ENCODE measurements at places on chromosomes 1 and 21.

GRCh38 chr1:53046930-53047329 lies 15.1 kb upstream of the PODN start:
- no peak for DNase-seq

- no peak for DNase-seq
Measured at GRCh38 chr1:34918386-34918976, 11.0 kb downstream of the DLGAP3 start.

DNA sequence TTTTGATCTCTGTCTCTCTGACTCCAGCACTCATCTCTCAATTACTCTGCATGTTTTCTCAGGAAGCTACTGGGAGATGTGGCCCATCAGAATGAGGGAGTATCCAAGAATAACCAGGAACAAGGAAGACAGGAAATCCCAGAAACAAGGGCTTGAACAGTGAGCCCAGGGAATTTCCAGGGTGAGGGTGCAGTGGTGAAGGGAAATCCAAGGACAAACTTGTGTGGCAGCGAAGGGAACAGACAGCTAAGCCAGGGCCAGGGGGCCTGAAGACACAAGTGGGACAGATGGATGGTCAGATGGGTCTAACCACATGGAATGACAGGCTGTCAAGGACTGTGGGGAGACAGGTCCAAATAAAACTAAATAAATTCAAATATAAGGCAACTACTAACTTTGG lies 121.8 kb upstream of the ERRFI1 start:
- DNase-seq: no peak

- no peak for DNase-seq
Measured at GRCh38 chr1:240491156-240491555, 120.8 kb downstream of the GREM2 start.

DNA sequence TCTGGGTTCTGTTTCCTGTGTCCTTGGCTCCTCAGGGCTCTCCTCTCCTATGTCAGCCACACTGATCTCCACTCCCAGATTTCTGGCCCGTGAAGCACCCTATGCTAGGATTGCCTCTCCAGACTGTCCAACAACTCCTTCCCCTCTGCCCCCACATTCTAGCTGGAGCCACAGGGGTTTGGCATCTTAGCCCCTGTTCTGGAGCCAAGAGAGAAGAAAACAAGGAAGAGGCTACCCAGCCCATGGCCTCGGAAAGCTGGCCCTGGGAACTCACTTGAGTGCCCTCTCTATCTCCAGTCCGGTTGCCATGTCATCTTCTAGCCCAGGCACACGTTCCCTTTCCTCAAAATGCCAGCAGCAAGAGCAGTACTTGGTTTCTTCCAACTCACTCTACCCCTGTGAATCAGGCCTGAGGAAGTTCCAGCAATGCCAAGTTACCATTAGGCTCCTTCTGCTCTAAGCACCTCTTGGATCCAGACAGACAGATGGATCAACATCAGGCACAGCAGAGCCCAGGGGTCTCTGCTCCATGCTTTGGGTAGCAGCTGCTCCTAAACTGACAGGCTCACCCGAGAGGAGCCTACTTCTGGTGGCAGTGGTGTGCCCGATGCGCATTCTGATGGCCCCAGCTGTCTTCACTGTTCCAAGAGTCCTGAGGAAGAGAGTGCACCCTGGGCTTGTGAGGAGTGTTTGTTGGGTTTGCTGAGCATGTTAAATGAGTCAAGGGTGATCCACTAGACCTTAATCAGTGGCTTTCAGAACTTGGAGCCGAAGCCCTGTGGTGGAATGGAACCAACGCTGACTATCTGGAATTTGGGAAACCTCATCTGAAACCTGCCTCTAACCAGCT lies 11.6 kb upstream of the GPR61 start:
- no peak for DNase-seq

DNA sequence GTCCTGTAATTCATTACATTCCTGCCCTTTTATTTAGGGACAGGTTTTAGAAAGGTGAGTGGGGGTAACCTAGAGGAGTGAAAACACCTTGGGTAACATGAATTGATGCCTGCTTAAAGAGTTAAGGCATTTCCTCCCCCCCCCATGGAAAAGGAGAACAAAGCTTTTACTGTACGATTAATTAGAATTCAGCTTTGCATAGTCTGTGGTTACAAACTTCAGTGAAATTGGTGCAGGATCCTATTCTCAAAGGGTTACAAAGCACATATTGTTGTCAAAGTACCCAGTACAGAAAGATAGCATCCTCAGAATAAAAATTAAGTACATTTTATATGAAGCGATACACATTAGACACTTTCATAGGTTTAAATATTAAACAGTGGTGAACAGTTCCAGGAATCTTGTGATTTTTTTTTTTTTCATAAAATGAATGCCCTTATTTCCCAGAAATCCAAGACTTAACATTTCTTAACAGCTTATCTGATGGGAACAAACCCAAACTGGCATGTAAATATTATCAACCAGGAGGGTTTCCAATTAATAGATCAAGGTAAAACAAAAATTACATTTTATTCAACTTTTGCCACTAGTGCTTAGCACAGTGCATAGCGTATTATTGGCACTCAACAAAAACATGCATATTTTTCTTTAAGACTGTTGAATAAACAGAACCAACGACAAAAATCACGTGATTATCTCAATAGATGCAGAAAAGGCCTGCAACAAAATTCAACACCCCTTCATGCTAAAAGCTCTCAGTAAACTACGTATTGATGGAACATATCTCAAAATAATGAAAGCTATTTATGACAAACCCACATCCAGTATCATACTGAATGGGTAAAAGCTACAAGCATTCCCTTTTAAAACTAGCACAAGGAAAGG lies 172.7 kb downstream of the PDE4B start:
- DNase-seq: no peak

DNA sequence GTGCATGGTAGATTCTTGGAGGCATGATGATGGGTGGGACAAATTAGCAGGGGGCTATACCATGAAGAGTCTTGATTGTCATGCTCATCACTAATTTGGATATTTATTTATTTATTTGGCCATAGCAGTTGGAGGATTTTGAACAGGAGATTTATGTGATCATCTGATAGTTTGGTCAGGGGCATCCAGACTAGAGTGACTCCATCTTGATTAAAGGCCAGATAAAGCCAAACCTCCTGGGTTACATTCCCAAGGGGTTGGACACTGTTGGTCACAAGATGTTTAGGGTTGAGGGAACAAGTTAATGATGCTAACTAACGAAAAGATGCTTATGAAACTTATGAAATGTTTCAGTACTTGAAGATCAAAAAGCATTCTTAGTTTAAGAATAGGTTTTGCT lies 139.8 kb downstream of the MAST2 start:
- no peak for DNase-seq

- DNase-seq: no peak
Measured at GRCh38 chr1:213973129-213973528, 14.6 kb upstream of the PROX1 start.

DNA sequence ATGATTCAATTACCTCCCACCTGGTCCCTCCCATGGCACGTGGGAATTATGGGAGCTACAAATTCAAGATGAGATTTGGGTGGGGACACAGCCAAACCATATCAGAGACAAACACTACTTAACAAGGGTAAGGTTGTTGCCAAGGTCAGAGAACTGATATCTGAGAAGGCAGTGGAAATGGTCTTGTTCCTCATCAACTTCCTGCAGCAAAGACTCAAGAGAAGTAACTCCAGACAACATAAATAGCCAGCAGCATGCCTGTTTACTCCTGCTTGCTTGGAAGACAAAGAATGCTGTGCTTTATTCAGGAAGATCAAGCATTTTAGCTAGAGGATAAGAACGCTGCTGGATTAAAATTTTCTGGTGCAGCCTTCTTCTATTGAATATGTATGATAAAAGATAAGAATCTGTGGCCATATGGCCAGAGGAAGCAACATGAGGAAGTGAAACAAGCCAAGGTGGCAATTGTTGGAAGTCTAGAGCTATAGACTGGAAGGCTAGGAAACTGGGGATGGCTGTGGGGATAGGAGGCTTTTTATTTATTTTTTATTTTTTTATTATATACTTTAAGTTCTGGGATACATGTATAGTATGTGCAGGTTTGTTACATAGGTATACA lies 36.4 kb downstream of the DDAH1 start:
- no peak for DNase-seq

GRCh38 chr1:222613627-222614026 lies 4.3 kb upstream of the MIA3 start:
- no peak for DNase-seq

DNA sequence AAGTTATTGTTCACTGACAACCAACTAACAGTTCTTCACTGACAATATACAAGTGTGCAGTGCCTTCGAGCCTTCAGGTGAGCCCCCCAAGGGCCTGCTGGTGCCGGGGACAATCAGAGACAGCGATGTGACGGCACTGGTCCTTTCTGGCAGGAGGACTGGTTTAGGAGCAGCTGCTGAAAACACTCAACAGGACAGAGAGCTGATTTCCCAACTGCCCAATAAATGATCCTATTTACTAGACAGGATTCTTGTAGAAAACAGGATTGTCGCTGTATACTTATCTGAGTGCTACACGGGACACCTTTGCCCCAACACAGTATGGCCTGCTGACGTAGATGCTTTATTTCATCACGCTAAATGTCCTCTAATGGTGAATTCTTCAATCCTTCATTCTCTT lies 65.4 kb downstream of the TP53BP2 start:
- no peak for DNase-seq

GRCh38 chr1:245807306-245807705 lies 652.5 kb downstream of the KIF26B start:
- no peak for DNase-seq

GRCh38 chr1:240194120-240194519 lies 102.4 kb downstream of the FMN2 start:
- DNase-seq: no peak

- peak; percentile 85 for DNase-seq
Measured at GRCh38 chr1:43552813-43553212, 22.1 kb downstream of the PTPRF start.

- no peak for DNase-seq
Measured at GRCh38 chr1:47584249-47584648, 146.4 kb downstream of the FOXD2 start.

DNA sequence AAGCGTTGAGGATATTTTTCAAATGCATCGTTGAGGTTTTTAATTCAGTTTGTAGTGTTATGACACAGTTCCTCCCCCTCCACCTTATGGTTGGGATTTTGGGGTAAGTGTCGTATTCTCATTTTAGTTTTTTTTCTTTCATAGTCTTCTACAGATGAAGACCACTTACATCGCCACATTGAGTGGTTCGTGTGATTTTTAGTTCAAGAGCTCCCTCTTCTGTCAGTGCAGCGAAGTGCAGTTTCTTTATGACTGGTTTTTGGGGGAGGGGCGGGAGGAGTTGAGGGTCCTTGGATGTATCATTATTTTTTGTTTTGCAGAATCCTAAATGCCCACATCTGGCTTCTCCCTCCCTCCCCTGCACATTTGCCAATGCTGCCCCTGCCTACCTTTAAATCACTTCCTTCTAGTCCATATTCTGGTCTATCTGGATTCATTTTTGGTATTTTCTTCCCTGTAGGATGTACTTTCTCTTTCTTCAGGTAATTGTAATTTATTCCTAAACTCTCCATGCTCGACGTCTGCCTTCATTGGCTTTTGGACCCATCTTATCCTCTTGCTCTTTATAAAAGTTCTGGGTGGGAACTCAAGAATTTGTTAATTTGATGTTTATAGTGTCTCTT lies 433.1 kb downstream of the CAMTA1 start:
- peak; percentile 4 for DNase-seq

DNA sequence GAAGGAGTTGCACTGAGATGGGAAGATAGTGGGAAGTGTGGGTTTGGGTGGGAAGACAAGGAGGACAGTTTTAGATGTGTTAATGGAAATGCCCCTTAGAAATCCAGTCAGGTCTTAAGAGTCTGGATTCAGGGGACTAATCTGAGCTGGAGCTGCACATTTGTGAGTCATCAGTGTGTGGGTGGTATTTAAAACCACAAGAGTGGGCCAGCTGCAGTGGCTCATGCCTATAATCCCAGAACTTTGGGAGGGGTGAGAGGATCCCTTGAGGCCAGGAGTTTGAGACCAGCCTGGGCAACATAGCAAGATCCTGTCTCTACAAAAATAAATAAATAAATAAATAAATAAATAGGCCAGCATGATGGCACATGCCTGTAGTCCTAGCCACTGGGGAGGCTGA lies 40.9 kb upstream of the SLC6A9 start:
- no peak for DNase-seq

GRCh38 chr1:152000964-152001630 lies 7.4 kb upstream of the S100A10 start:
- DNase-seq: no peak

DNA sequence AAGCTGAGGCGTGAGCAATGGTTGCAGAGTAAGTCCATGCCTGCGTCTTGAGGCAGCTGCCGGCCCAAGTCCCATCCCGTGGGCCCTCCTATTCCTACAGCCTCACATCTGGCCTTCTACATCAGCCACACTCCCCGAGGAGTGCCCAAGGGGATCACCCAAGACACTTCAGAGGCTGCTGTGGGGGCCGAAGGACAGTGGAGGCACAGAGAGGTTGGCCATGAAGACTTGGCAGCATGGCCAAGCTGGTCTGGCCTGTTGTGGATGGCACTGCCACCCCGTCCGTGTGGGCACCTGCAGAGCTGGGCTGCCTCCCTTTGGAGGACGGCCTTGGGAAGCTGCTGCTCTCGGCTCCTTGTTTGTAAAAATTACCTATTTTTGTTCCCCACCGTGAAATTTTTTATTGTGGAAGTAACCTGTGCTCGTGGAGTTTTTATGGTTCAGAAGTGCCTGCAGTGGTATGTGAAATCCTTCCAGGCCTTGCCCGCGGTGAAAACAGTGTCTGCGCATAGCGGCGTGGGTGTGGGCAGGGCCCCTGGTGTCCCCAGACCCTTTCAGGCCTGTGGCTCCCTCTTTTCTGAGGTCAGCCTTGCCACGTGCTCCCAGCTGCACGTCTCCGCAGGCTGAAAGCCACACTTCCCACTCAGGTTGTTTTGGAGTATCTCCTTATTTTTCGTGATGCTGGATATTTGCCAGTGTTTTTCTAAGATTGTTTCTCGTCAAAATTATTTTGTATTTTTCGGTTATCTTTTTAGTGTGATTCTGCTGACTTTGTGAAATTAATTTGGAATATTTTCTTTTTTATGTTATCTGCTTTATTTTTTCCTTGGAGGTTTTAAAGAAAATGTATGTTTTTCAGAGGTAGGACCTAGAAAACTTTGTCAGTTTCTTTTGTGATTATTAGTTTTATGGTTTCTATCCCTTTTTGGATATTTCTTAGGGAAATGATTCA lies 20.6 kb downstream of the SLX9 start:
- no peak for DNase-seq

GRCh38 chr1:8476006-8476405 lies 158.1 kb downstream of the SLC45A1 start:
- no peak for DNase-seq

DNA sequence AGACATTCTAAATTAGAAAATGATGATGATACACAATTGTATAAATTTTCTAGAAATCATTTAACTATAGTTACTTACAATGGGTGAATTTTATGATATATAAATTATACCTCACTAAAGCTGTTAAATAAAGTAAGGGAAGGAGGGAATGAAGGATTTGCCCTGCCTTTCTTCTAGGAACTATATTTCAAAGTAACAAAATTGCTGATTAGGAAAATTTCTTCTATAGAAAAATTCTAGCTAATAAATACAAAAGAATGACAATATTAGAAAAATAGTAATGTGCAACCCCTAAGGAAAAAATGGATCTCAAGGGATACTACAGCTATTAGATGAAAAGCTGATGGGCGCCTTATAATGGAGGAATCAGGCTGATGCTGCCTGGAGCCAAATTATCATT lies 23.1 kb downstream of the SPATA6 start:
- DNase-seq: no peak

- no peak for DNase-seq
Measured at GRCh38 chr1:183570451-183570850, 19.8 kb downstream of the NCF2 start.

All from hippocampal formation (tissue), 2 donors.